Forelimb muscle (tissue), 1 donor: ENCODE measurements at places on chromosomes 16 and 17.

DNA sequence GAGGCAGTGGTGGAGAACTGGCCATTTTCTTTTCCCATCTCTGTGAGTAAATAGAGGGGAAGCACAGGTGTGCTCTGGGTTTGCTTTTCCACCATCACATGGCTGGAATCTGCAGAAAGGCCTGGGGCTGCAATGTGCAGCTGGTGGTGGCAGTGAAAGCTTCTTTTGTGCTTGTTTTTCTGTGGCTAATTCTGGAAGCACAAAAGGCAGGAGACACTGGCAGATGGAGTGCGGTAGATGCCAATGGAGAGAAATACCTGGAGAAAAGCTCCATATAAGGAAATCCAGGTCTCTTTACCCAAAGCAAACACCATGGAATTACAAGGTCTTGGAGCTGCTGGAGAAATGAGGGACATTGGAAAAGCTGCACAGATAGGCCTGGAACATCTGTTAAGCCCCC is 146.9 kb downstream of the HAPSTR1 start:
- DNase-seq: no peak

GRCh38 chr17:19342611-19343255 is 19.8 kb downstream of the B9D1 start:
- DNase-seq: no peak

DNA sequence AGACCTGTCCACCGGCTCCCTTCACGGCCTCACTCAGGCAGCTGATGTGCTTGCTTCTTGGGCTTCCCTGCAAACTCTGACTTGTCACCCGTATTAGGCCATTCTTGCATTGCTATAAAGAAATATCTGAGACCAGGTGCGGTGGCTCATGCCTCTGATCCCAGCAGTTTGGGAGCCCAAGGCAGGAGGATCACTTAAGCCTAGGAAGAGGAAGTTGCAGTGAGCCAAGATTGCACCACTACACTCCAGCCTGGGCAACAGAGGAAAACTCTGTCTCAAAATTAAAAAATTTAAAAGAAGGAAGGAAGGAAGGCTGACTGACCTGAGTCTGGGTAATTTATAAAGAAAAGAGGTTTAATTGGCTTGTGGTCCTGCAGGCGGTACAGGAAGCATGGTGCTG is 17.0 kb downstream of the SOST start:
- DNase-seq: no peak

DNA sequence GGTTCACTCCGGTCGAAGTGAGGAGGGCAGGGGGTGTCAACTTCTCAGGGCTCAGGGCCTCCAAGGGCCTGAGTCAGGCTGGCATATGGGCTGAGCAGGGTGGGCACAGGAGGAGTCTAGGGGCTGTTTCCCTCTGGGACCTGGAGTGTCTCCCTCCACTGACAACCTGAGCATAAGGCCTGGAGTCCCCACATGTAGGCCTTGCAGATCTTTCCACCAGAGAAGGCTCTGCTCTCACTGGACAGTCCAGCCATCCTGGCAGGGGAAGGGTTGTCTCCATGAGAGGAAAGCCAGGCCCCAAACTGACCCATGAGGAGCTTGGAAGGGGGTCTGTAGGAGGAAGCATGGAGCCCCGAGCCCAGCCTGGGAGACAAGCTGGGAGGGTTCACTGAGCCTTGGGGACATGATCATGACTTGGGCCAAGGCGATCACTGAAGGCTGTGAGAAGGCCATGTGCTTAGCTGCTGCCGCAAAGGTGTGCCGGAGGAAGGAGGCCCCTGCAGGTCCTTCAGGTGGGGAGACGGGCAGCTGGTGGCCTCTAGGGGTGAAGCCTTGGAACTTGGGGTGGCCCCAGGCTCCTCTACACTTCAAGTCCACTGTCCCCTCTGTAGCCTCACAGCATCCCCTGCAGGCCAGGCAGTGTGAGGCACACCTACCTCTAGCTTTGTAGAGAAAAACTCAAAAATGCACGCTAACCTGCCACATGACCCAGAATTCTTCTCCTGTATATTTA is 9.9 kb downstream of the CMTM2 start:
- no peak for DNase-seq

- no peak for DNase-seq
Measured at GRCh38 chr16:55577887-55578286, 11.4 kb downstream of the CAPNS2 start.

DNA sequence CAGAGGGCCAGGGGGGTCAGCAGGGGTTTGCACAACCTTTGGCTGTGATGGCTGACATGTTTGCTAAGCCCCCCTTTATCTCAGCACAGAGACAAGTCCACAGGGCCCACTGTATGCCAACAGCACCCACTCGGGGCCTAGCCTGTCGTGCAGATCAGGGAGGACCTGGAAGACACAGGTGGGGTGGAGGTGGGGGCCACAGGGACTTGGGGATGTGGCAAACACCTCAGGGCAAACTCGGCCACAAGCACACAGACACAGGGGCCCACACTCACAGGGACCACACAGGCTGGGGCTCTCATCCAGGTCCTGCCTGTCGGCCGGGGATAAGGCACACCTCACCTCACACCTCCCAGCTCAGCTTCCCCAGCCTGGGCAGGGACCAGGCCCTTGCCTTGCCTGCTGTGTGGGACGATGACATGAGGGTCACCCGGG is 87.9 kb downstream of the C16orf78 start:
- DNase-seq: no peak

GRCh38 chr16:11396241-11397048 is 51.2 kb downstream of the RMI2 start:
- no peak for DNase-seq
